ENCODE measurements at places on chromosomes 1 and 21.

DNA sequence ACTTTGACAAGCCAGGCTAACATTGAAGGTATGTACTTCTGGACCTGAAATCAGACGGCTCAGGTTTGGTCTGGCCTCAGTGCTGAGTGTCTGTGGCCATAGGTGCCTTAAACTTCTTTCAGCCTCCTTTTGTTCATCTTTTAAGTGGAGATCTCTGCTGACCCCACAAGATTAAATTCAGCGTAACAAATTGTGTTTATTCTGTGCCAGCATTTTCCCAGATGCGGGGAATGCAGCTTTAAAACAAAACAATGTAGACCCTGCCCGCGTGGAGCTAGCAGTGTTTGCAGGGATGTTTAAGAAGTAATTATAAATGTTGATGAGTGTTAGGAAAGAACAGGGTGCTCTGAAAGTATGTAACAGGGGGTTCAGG lies 923 bp downstream of the CAP1 start:
- DNase-seq = no peak

GRCh38 chr1:184627007-184627341 lies 127.7 kb downstream of the EDEM3 start:
- no peak for DNase-seq

DNA sequence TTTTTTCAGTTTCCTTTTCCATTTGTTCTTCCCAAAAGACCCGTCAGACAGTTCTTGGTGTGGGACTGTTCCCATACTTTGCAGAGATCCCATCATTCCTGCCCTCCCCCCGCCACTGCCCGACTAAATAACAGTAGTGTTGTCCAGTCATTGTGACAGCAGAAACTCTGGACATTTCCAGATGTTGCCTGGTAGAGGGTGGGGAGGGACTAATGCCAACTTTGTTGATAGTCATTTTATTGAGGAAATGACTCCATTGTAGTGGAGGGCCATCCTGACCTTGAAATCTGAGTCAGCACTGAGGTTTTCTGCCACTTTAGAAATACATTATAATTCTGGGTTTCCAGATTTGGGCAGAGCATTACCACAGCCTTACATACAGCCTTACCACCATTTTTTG lies 85.4 kb downstream of the CEP350 start:
- DNase-seq = peak; percentile 2

DNA sequence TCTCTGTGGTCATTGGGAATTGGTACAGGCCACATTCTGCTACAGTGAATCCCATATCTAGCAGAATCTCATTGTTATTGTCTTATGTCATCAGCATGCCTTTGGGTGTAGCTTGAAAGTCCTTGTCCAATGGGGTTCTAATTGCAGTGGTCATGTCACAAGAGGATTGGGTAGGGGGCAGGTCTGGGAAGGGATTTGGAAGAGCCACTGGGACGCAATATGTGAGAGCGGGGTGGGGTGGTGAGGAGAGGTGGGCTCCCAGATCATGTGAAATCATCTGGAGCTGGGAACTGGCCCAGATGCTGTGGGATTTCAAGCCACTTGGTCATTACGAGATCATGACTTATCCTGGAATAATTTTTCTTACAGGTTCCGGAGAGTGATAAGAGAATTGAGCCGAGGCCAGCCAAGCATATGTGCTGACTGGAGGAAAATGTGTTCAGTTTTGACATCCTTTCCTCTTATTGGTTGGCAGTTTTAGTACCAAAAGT lies 16.3 kb downstream of the CNIH3 start:
- peak; percentile 18 for DNase-seq

- no peak for DNase-seq
These were observed 25.5 kb downstream of the TUFT1 start for GRCh38 chr1:151565502-151566189.

GRCh38 chr1:84255582-84255981 lies 45.9 kb upstream of the SAMD13 start:
- DNase-seq = no peak

DNA sequence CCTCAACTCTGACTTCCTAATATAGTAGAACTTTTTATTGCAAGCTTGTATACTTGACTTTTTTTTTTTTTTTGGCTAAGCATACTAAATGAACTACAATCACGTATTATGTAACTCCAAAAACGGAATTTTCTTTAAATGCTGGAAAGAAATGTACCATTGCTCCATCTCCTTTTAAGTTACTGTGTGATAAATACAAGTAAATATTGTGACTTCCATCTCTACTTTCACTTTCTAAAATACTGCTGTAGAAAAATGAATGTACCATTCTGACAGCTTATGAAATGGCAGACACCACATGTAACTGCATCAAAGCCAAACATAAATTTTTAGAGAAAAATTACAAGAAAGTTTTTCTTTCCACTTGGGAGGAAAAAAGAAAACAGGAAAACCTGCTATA lies 54.7 kb downstream of the ASH1L start:
- DNase-seq = no peak

DNA sequence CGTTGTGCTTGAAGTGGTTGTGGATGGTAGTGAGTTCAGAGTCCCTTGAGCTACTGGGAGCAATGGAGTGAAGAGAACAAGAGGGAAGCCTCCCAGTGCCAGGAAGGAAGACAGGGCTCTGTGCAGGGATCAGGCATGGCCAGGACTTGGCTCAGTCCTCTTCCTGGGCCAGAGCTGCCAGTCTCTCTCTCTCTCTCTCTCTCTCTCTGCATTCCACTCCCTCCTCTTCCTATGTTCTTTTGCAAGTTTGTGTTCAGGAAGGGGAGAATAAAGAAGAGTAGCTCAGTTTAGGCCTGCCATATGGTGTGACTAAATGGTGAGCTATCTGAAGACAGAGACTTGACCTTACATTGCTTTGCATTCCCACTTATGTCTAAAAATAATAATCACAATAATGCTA lies 20.5 kb upstream of the RPTN start:
- no peak for DNase-seq

DNA sequence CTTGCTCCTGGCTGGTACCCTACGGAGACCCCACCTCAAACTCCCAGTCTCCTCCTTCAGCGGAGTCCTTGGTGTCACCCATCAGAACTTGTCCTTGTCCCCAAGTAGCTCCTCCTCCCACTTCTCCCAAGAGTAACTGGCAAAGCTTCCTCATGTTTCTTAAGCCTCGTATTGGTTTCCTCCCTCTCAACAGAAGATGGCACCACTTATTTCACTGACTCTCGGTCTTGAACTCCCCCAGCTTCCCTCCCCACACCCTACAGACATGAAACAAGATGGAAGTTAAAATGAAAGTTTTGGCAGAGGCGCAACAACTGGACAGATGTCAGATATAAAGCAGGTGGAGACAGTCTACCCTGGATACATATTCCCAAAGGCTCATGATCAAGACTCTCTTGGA lies 13.4 kb downstream of the RAB7B start:
- no peak for DNase-seq

DNA sequence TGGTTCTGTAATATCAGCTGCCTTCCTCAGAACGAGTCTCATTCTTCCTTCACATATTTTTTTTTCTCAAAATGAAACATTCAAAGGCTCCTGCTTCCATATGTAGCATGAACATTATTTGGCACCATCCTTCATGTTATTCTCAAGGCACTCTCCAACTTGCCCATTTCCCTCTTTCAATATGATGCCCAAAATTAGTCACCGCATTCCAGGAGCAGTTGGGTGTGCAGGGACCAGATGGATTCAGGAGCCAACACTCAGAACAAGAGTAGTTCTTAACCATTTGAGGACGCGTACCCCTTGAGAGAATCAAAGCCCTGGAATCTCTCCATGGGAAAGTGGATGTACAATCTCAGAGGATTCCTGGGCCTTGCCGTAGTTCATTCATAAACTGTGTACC lies 50.3 kb downstream of the KCNK1 start:
- DNase-seq = no peak

DNA sequence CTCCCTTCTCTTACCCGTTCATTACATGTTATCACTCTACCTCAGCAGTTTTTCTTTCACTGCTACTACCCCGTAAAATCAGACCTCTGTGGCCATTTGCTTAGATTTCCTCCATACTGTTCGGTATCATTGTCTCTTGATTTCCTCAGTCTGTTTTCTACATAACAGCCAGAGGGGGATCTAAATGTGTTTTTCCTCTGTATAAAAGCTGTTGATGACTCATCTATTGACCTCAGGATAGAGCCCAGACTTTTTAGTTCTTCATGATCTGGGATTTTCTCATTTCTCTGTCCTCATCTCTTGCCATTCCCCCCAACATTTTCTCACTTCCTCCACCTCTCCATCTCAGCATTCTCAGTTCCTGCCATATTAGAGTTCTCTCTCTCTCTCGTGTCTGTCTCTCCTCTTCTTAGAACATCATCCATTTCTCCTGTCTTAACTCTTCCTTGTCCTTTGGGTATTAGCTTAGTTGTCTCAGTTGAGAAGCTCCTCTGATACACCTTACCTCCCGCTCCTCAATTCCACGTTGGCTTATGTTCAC lies 10.5 kb downstream of the OTUD3 start:
- no peak for DNase-seq

Measured in SW 1271 (cell line).